ENCODE measurements at places on chromosomes 6 and 20. TPM values are rescaled to one million over a fixed set of nuclear protein-coding genes. Genes with fewer than 3 reads are reported as not detected.

CYP39A1 gene
- 2.2 TPM for polyA plus RNA-seq

KCNB1 gene
- polyA plus RNA-seq = 5.3 TPM

ORC3 gene
- 26.2 TPM for polyA plus RNA-seq

PROKR2 gene
- not detected for polyA plus RNA-seq

DNA sequence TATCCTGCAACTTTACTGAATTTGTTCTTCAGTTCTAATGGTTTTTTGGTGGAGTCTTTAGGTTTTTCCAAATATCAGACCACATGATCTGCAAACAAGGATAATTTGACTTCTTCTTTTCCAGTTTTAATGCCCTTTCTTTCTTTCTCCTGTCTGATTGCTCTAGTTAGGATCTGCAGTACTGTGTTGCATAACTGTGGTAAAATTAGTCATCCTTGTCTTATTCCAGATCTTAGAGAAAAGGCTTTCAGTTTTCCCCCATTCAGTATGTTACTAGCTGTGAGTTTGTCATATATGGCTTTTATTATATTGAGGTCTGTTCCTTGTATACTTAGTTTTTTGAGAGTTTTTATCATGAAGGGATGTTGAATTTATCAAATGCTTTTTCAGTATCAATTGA is 4.3 kb downstream of the MICA start:
- DNase-seq = no peak

- DNase-seq = no peak
Measured at GRCh38 chr20:47789081-47789763, 3.9 kb upstream of the SULF2 start.

ARG1 gene
- 1.5 TPM for polyA plus RNA-seq

DNA sequence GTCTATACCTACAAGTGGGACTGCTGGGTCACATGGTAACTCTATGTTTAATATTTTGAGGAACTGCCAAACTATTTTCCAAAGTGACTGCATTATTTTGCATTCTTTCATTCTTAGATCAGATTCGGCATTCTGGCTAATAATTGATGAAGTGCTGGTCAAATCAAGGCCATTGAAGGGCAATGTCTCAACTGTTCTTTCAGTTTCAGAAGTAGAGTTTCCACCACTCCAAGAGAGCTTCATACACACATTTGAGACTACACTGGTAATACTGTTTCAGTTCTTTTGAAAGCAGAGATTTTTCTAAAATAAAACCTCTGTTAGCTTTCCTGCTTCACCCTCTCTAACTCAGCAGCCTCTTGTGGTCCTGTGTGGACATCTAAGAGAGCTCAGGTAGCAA is 154.5 kb downstream of the CFAP61 start:
- DNase-seq = no peak

Measured in muscle of back (tissue), 13 donors.